ENCODE measurements at places on chromosomes 4 and X.

DNA sequence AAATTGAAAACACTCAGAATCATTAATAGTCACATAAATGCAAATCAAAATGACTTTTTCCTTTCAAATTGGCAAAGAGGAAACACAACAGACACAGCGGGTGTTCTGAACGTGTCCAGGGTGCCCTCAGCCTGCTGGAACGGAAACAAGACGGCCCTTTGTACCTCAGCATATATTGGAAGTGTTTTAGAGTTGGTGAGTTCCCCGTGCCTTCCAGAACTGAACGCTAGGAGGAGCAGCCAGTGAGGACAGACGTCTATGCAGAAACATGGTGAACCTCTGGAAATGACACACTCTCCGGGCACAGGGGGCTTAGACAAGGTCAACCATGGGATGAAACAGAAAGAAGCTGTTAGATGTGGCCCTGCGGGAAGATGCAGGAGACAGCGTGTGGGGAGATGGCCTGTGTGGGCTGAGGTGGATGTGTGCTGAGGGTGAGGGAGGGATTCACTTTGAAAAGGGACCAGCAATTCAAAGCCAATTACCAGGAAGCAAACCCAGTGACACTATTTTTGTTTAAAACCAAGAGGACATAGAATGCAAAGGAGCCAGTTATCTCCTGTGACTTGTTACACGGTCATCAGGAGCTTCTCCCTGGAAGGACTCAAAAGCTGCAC lies 40.4 kb downstream of the RNF212 start:
- peak; percentile 42 for DNase-seq

DNA sequence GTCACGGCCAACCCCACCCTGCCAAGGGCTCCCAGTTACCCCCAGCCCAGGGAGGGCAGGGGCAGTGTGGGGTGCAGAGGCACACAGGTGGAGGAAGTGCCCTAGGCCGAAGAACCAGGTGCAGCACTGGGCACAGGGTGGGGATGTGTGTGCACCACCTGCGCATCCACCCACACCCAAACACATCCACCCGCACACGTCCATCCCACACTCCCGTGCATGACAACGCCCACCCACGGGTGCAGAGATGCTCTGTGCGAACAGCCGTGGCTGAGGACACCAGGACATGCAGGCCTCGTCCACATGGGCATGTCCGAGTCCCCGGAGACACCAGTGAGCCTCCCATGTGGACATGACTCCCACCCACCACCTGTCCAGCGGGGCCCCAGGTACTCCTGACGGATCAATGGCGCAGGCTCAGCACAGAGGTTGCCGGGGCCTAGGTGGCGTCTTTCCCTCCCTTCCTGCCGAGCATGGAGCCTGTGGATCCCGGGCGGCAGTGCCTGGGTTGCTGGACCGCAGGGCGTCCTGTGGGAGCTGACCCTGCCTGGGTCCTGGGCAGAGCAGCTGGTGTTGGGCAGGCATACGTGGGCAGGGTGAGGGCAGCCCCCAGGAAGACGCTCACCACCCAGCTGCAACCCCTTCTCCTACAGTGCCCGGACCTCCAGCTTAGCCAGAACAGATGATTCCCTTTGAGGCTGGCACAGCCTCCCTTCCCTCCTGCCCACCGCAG lies 19.6 kb downstream of the CTBP1 start:
- DNase-seq, result no peak

- DNase-seq, result no peak
These were observed 109.5 kb downstream of the CDKL5 start for GRCh38 chrX:18534949-18535348.

- DNase-seq, result no peak
These were observed 69.9 kb upstream of the FBXW7 start for GRCh38 chr4:152605641-152606335.

GRCh38 chr4:99438405-99438780 lies 3.3 kb upstream of the ADH7 start:
- DNase-seq, result no peak

GRCh38 chrX:150507251-150507856 lies 61.1 kb upstream of the MTM1 start:
- DNase-seq, result no peak

DNA sequence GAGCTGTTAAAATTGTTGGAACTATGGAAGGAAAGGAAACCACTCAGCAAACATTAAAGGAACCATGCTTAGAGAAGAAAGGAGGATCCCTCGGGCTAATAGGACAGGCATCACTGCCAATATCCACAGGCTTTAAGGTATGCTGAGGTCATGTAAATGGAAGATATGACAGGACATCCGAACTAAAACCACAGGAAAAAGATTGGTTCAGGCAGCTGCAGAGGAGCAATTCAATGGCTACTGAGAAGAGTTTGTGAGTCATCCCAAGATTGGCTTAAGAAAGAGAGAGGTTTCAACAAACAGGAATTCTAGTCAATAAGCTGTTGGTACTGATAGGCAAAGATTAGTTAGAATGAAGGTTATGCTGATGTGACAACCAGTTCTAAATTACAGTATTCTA lies 106.4 kb upstream of the FAM241A start:
- no peak for DNase-seq

GRCh38 chrX:20521222-20521621 lies 254.5 kb upstream of the RPS6KA3 start:
- no peak for DNase-seq

- DNase-seq, result no peak
These were observed 224.7 kb upstream of the PPP1R2C start for GRCh38 chrX:43002526-43003203.

- peak; percentile 68 for DNase-seq
These were observed 26.7 kb downstream of the HTT-AS start for GRCh38 chr4:3047464-3048286.

- no peak for DNase-seq
These were observed 12.9 kb downstream of the CCDC22 start for GRCh38 chrX:49247916-49248811.

DNA sequence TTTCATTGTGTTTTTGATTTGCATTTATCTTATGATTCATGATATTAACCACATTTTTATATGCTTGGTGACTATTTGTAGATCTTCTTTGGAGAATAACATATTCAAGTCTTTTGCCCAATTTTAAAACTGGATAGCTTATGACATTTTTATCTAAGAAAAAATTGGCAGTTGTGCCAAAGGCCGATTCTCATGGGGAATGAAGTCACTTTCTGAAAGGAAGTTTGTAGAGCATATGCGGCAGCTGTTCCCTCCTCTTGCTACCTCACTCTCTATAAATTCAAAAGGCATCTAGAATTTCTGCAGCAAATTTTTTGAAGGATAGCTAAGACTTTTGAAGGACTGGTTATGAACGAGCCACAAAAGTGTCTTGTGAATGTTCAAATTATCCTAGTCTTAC lies 2353.5 kb downstream of the ARAP2 start:
- no peak for DNase-seq

DNA sequence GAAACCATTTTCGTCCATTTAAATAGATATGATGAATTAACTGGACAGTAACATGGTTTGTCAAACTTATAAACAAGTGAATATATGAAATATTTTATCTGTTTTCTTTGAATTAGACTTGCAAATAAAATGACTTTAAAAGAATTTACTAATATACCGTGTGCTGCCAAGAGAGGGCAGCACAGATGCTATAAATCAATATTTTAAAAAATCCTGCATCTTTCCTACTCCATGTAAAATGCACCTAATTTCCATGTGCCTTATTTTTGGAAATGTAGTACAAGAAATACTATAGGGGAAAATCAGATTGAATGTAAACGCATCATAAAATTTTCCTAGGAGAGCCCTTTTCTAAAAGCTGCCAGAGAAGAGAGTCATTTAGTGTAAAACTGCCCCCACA lies 62.2 kb downstream of the PRKX start:
- peak; percentile 5 for DNase-seq

DNA sequence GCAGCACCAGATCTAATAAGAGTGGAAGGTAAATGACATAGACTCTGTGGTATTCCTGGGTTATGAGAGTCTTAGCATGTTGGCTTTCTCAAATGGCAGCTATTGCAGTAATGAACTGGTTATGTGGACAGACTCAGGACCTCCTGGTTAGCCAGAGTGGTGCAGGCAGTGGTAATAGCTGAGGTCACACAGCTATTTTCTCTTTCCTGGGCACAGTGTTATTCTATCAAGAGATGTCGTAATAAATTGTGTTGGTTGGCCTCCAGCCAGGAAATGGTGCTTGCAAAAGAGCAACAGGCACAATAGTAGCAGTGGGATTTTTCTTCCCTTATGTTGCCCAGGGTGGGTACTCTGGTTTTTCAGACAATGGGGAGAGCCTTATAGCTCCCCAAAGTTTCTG lies 279.2 kb upstream of the FGF16 start:
- DNase-seq, result no peak

GRCh38 chrX:38365954-38366353 lies 13.6 kb downstream of the OTC start:
- no peak for DNase-seq

DNA sequence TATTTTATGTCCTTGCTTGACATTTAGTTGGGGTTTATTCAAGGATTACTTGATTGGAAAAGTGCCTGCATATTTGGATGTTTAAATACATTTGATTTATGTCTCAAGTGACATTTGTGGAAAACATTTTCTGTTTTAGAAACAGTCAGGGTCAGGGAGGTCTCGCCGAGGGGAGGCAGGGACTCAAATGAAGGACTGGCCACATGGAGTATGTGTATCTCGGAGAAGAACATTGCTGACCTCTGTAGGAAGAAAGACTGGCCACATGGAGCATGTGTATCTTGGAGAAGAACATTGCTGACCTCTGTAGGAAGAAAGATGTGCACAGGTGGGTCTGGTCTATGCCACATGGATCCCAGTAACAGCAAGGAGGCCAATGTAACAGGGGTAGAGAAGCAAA lies 233.6 kb downstream of the TRIML1 start:
- DNase-seq, result no peak

DNA sequence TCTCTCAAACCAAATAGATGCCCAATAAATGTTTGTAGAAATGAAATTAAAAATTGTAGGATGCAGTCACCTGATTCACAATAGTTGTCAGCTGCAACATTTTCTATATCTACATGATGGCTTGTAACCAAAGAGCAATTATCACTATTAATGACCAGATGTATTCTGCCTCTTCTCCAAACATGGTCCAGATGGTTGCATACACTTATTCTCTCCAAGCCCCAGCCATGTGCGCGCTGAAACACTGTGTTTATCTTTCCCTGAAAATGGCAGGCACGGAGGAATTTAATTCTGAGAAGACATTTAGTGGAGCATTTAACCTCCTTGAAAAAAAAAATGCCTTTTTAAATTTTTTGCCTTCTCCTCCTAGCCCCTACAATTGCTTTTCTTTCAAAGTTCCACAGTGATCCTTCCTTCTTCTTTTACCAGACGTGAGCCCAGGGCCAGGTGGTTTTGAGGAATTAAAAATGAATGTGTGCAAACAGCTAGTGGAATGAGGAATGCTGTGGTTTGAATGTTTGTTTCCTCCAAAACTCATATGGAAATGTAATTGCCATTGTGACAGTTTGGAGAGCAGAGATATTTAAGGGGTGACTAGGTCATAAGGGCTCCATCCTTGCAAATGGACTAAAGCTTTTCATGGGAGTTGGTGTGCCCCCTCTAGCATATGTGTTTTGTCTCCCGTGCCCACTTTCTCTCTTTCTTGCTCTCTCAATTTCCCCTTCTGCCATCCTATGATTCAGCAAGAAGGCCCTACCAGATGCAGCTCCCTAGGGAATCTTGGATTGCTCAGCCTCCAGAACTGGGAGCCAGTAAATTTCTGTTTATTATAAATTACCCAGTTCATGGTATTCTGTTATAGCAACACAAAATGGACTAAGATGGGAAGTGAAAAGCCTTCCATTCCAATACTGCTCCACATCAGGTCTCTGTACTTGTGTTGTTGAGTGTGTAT lies 136.0 kb downstream of the GABRB1 start:
- DNase-seq, result no peak

- DNase-seq, result no peak
These were observed 153.4 kb downstream of the PPP1R2C start for GRCh38 chrX:42624524-42624923.

DNA sequence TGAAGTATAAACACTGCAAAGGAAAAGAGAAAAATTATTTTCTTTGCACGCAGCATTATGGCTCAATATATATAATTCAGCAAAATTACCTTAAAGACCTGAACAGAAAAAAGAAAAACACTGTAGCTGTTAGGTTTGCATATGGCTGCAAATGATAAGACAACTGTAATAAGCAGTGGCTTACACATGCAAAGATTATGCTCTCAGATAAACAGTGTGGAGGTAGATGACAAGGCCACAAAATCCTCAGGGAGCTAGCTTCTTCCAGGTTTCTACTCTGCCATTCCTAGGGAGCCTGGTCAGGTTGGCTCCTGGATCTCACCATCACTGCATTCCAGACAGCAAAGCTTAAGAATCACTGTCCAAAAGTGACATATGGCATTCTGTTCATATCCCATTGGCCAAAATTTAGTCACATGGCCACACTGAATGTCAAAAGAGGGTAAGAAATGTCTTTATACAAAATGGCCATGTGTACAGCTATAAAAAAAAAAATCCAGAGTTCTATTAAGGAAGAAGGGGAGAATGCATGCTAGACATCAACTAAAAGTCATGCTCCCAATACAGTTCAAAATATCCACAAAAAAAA lies 195.2 kb upstream of the SLC7A11 start:
- DNase-seq, result no peak

- DNase-seq, result peak; percentile 40
These were observed 44.5 kb downstream of the SEPTIN11 start for GRCh38 chr4:76993787-76994641.

DNA sequence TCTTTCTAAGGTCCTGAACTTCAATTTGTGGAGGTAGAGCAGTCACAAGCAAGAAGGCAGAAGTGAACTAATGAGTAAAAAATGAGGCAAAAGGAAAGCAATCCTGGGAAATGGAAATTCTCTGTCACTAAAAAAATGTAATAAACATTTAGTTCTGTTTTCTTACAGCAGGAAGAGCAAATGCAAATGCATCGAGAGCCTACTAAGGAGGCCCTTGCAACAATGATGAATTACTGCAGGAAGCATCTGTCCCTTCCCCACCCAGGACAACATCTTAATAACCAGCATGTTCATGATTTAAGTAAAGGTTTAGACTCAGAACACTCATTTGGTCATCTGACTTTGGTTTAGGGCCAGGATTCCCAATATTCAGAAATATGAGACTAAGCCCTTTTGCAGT lies 341.4 kb upstream of the NOCT start:
- no peak for DNase-seq

GRCh38 chrX:145727476-145727875 lies 90.2 kb upstream of the SLITRK2 start:
- no peak for DNase-seq

GRCh38 chr4:23171976-23172375 lies 479.2 kb downstream of the GBA3 start:
- DNase-seq, result no peak

DNA sequence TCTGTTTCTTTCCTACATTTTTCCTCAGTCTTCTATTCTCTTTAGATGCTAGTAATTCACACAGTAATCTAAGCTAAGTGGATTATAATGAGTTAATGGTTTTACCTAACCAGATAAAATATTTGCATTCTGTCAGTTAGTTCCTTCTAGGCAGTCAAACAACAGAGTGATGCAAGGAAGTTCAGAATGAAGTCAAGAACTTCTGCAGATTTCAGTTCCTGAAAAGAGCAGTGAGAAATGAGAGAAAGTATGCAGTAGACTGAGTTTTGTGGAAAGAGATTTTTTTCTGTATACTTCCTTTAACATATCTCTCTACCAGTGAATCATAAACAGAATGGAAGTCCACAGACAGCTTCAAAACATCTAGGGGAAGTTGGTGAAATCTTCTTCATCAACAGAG lies 774.0 kb upstream of the POU3F4 start:
- DNase-seq, result no peak
